ENCODE measurements at places on chromosomes 3 and 15. TPM values are rescaled to one million over a fixed set of nuclear protein-coding genes. Genes with fewer than 3 reads are reported as not detected.

The ST8SIA2 gene
- not detected for total RNA-seq

The RLBP1 gene
- total RNA-seq: not detected

The AQP9 gene
- not detected for total RNA-seq

The IQCF2 gene
- not detected for total RNA-seq
